ENCODE measurements at places on chromosomes 16 and 17.

DNA sequence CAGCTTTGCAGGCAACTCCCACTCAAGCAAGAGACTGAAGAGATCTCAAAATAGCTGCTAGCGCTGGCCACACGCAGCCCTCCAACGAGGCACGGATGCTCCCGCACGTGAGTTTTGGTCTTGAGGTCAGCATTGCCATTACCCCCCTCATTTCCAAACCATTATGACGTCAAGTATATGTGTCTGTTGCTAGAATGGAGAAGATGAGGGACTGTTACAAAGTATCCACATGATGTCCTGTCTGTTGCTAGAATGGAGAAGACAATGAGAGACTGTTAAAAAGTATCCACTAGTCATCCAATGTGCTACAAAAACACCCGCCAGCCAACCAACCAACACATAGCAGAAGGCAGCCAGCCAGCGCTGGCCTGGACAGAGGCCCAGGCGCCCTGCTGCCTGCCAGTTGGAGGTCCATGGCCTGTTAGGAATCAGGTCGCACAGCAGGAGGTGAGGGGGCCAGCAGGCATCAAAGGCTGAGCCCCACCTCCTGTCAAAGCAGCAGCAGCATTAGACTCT, 24.8 kb downstream of the KLHDC4 start:
- DNase-seq: no peak

DNA sequence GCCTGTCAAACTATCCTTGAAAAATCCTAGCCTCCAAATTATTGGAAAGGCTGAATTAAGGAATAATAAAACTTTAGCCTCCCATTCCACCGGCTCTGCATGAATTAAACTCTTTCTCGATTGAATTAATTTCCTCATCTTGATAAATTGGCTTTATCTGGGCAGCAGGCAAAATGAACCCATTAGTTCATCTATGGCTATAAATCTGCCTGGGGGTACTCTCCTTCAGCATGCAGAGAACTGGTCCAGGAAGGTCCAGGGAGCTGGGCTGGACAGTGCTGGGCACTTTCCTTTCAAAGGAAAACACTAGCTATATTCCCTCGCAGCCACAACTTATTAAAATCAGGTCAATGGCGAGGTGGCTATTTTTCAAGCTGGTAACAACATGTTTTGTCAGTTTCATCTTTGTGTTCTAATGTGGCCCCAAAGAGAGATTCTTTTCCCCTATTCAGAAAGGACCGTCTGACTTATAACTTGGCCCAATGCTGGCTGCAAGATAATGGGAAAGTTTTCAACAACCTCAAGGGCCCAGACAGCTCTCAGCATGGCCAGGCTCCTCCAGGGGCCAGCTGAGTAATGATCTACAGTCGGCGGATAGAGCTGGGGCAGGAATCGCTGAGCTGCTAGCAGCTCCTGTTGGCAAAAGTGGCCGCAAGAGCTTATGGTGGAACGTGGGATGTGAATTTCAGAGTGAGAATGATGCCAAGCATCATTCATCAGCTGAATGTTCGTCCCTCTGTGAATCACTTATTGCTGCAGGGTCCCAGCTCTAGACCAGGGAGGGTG, 326.9 kb downstream of the SLC39A11 start:
- DNase-seq: no peak

DNA sequence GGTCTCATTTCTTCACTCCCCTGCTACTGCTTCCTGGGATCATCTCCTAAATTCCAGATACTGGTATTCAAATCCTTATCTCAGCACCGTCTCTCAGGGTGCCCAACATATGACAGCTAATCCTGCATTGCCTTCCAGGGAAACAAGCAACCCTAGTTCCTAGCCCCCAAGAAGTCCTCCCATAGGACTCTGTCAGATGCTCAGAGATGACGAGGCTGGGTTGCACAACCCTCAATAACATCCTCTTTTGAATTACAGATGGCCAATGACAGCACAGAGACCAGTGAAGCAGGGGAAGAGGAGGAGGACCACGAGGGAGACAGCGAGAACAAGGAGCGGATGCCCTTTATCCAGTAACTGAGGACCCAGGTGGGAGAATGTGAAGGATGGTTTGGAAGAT, 45.0 kb upstream of the CLEC3A start:
- no peak for DNase-seq

DNA sequence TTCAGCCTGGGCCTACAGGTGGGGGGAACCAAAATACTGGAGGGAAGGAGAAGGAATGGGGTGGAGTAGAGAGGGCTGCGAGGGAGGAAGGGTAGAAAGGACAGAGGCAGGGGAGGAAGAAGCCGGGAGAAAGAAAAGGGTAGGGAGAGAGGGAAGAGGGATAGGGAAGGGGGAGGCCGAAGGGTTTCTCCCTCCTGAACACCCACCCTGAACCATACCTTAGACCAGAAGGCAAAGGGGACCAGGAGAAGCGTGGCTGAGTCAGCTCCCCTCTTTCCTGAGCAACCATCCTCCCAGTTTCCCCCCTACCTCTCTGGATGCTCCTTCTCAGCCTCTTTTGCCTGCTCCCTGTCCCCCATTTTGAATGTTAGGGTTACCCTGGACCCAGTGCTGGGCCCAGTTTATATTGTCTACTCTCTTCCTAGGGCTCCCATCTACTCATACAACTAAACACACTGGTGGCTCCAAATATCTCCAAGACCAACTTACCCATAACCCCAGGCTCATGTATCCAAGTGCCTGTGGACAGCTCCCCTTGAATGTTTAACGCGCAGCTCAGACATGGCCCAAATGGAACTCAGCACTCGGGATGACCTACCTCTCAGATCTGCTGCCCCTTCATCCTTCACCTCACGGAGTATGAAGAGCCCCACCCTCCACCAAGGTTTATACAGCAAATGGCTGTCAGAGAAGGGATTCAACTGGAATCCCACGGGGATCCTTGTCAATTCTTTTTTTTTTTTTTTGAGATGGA, 7.8 kb downstream of the TSPOAP1 start:
- DNase-seq: no peak

DNA sequence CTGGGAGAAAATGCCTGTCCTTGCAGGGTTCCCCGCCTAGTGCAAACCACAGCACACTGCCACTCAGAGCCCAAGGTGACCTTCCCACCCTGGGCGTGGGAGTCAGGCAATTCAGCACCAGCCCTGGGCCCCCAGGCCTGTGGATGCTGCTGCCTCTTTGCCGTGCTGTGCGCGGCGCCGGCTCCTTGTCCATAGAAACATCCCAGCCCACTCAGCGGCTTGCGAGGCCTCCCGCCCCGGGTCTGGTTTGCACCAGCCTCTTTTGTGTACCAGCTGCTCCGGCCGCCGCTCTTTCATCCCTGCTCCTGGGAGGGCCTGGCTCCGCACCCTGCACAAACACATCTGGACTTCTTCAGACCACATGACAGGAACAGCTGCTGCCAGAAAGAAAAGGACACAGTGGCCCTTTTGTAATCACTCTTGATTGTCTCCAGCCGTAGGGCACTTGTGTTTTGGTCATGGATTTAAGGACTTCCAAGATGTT, 75.4 kb upstream of the SDK2 start:
- no peak for DNase-seq

- DNase-seq: no peak
Measured at GRCh38 chr16:75062135-75062975, 54.2 kb downstream of the LDHD start.

GRCh38 chr16:13994239-13995106, 74.5 kb downstream of the ERCC4 start:
- DNase-seq: no peak

- DNase-seq: no peak
Measured at GRCh38 chr16:10987361-10988163, 43.2 kb downstream of the CLEC16A start.

- no peak for DNase-seq
Measured at GRCh38 chr17:10661437-10661836, 4.3 kb upstream of the MYH3 start.

- no peak for DNase-seq
Measured at GRCh38 chr16:57236022-57236350, 9.1 kb upstream of the ARL2BP start.

- no peak for DNase-seq
Measured at GRCh38 chr17:33073416-33073815, 81.8 kb downstream of the SPACA3 start.

- DNase-seq: no peak
Measured at GRCh38 chr17:60193482-60193881, 43.7 kb downstream of the CA4 start.

Data from T-helper 17 cell (primary cell).